ENCODE measurements at places on chromosomes 11 and 22. TPM values are rescaled to one million over a fixed set of nuclear protein-coding genes. Genes with fewer than 3 reads are reported as not detected.

OR51B4 gene
- total RNA-seq = not detected

B4GALNT4 gene
- 0.59 TPM for total RNA-seq

SMIM35 gene
- total RNA-seq = not detected

TMEM218 gene
- total RNA-seq = 21.5 TPM

C22orf39 gene
- 12.9 TPM for total RNA-seq

MRGPRX3 gene
- not detected for total RNA-seq

TRIM49 gene
- total RNA-seq = not detected

MS4A1 gene
- total RNA-seq = not detected

APOA4 gene
- not detected for total RNA-seq

OR52I2 gene
- not detected for total RNA-seq

CPT1B gene
- total RNA-seq = 1.2 TPM

JAML gene
- not detected for total RNA-seq

ADAMTS8 gene
- total RNA-seq = 5.3 TPM

LAYN gene
- total RNA-seq = 7.7 TPM

CTSW gene
- total RNA-seq = under 0.01 TPM

FAM111B gene
- 15.2 TPM for total RNA-seq
